Mesothelial cell of epicardium (in vitro differentiated cells): ENCODE measurements at places on chromosomes 11 and 22. TPM values are rescaled to one million over a fixed set of nuclear protein-coding genes. Genes with fewer than 3 reads are reported as not detected.

The DMC1 gene
- 2.8 to 4.8 TPM (median 4.2 TPM) in 3 replicates for total RNA-seq

DNA sequence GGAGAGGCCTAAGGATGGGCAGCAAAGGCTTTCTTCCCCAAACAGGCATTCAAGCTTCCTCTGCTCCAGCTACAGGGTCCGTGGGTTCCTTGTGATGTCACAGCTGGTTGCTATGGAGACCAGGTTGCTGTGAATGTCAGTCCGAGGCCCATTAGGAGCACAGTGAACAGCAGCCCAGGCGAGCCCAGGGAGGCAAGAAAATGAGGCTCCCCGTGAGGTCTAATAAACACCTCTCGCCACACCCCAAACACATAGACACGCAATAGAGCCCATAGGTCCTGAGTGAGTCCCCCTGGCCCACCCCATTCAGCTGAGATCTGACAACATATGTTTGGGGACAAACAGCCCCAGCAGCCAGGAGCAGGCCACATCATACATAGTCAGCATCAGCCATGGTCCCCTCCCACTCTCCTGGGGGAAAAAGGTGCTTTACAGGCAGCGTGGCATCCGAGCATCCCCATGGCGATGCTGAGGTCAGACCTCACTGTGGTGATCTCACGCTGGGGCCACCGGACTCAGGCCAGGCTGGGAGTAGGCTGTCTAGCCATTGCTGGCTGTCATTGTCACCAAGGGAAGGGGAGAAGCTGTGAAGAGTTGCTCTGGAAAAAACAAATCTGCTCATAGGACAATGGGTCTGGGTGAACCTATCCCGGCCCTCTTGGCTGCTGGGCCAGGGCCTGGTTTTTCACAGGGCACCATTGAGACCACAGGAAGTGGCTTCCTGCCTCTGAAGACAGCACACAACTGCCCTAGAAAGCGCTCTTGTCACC lies 23.1 kb upstream of the TP53I11 start:
- H3K4me3 ChIP-seq = no peak overlapping the region
- H3K27me3 ChIP-seq = no peaks in the 10 kb centered on the region
- H3K4me1 ChIP-seq = peaks cover 6% of the 10 kb centered on the region
- no peak for DNase-seq
- H3K36me3 ChIP-seq = no peaks in the 10 kb centered on the region

DNA sequence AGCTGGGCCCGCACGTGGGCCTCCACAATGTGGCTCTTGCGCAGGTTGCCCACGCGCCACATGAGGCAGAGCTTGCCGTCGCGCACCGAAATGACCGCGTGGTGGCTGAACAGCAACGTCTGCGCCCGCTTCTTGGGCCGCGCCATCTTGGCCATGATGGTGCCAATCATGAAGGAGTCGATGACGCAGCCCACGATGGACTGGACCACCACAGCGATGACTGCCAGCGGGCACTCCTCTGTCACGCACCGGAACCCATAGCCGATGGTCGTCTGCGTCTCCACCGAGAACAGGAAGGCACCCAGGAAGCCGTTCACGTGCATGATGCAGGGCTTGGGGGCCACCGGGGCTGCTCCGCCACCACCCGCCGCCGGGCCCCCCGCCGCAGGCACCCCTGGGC lies 27.5 kb downstream of the KCNJ4 start:
- H3K4me1 ChIP-seq = peaks cover 11% of the 10 kb centered on the region
- H3K27ac ChIP-seq = no peak overlapping the region
- no peaks in the 10 kb centered on the region for H3K27me3 ChIP-seq

DNA sequence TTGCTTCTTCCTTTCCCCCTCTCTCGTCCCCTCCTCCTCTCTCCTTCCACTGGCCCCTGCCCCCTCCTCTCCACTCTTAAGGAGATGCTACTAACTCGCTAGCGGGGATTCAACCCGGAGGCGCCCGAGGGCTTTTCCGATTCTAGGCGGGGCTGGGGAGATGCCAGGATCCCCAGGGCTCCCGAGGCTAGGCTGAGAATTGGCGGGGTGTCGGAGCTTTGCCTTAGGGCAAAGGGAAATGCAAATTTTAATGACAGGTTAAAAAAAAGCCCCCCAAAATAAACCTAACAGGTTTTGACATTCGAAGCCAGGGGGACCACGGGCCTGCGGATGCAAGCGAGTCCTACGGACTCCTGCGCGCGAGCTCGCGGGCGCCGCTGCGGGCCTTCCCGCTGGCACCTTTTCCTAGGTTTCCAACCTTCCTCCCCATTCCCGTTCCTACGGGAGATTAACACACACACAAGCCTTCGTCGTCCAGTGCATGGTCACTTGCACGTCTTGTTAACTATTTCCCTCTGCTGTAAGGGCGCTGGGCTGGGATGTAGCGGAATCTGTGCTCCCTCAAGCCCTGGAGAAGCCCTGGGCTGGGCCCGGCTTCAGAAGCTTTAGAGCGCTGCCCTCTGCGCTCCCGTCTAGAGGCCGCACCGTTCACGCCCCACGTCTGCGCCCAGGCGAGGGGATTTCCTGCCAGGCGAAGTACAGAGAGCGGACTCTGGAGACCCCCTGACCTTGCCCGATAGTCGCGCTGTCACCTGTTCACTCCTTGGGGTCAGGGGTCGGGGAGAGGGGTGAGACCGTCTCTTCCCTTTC lies 729 bp upstream of the ALX4 start:
- peaks cover 22% of the 10 kb centered on the region for H3K4me1 ChIP-seq
- H3K27me3 ChIP-seq = peaks cover 97% of the 10 kb centered on the region
- peak overlapping the region; percentile 63 for H3K4me3 ChIP-seq
- H3K36me3 ChIP-seq = no peaks in the 10 kb centered on the region

DNA sequence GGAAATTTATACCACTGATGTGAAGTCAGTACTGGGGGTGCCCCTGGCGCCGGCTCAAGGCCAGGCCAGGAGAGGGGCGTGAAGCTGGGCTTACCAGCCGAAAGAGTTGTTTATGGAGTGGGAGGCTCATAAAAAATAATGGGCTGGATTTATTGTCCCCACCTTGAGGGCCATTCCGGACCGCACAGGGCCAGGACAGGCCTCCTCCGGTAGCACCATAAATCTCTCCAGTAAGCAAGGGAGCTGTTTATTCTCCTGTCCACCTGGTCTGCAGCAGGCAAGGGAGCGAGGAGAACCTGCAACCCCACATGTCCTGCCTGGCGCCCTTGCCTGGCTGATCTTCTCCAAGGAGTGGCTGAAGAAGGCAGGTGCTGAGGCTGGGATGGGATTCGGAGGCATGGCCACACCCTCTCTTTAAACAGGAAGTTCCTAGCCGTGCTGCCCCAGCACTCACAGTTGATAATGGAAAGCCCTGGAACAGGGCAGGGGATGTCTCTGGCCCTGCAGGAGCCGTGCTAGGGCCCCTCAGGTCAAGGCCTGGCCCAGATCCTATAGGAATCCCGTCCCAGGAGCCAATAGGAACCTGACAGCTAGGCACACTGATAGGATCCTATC lies 65.1 kb downstream of the SCUBE1 start:
- no peaks in the 10 kb centered on the region for H3K36me3 ChIP-seq
- peaks cover 11% of the 10 kb centered on the region for H3K4me1 ChIP-seq
- DNase-seq = no peak
- no peak overlapping the region for H3K27ac ChIP-seq
- no peak overlapping the region for H3K4me3 ChIP-seq

DNA sequence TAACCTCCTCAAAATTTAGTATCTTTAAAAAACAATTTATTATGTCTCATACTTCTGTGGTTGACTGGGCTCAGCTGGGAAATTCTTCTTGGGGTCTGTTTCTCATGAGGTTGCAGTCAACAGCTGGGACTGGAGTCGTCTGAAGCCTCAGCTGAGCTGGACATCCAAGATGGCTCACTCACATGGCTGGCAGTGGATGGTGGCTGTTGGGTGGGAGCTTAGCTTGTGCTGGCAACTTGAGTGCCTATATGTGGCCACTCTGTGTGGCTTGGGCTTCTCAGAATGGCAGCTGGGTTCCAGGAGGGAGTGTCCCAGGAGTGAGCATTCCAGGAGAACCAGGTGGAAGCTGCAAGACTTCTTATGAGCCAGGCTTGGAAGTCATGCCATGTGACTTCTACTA lies 13.2 kb downstream of the THY1 start:
- H3K4me1 ChIP-seq = peaks cover 11% of the 10 kb centered on the region
- no peak overlapping the region for H3K4me3 ChIP-seq
- no peak overlapping the region for H3K27ac ChIP-seq
- no peak for DNase-seq
- no peaks in the 10 kb centered on the region for H3K27me3 ChIP-seq
- no peaks in the 10 kb centered on the region for H3K36me3 ChIP-seq

DNA sequence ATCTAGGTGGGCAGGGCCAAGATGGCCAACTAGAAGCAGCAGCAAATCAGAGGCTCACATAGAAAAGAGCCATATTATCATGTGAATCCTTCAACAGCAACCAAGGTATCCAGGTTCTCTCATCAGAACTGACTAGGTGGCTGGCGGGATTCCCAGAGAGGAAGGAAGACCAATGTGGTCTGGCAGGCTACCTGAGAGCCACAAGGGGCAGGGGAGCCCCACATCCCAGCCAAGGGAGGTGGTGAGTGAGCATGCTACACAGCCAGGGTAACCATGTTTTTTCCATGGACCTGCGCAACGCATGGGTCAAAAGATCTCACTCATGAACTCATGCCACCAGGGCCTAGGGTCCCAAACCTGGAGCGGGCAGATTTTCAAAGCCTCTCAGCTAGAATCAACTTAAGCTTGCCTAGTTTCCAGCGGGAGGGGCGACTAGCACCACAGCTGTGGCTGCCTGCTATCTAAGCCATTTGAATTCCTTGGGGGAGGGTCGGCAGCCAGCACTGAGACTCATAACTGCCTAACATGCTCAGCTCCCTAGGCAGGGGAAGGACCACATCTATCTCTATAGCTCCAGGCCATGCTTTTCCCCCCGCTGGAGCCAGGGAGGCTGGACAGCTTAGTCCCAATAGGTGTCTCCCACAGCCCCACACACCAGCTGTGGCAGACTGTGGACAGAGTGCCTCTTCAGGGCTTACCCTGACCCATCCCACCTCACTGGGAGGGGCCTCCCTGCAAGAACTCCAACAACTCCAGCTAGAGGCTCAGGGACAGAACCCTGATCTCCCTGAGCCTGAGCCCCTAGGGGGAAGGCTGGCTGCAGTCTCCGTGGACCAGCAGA lies 28.7 kb upstream of the CASP12 start:
- DNase-seq = no peak
- no peak overlapping the region for H3K27ac ChIP-seq
- peaks cover 51% of the 10 kb centered on the region for H3K36me3 ChIP-seq
- no peaks in the 10 kb centered on the region for H3K27me3 ChIP-seq

DNA sequence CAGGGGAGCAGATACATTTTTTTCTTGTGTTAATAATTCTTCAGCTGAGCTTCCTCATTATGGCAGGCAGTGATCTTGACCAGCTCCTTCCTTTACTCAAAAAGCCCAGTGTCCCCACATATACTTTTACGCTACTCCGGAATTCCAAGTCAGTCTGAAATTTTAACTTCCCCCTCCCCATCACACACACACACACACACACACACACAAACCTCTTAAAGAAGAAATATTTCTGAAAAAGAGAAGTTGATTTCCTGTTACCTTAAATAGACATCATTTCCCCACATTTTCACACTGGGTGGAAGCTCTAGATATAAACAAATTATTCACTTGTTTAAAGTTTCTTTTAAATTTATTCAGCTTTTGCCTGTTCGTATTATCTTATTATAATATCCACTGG lies 113.9 kb downstream of the DBX1 start:
- peaks cover 60% of the 10 kb centered on the region for H3K4me1 ChIP-seq
- no peaks in the 10 kb centered on the region for H3K27me3 ChIP-seq
- H3K36me3 ChIP-seq = peaks cover 30% of the 10 kb centered on the region
- peak overlapping the region; percentile 90 for H3K27ac ChIP-seq
- no peak overlapping the region for H3K4me3 ChIP-seq

DNA sequence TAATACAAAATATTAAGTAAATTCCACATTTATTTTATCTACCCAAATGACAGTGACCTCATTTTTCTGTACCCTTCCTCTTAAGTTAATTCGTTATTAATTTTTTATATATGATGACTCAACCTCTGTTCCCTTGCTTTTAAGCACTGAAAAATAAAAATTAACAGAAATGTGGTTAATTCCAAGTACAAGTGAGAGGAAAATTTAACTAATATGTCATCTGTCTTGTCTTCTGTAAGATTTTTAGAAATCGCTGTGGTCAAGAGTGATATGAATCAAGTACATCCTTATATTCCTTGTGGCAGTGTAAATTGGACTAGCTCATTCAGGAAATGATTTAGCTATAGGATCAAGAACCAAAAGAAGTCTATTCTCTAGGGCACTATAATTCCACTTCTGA lies 74.5 kb downstream of the PDHX start:
- H3K27me3 ChIP-seq = no peaks in the 10 kb centered on the region
- peaks cover 1% of the 10 kb centered on the region for H3K4me1 ChIP-seq
- DNase-seq = no peak
- H3K36me3 ChIP-seq = peaks cover 5% of the 10 kb centered on the region
- no peak overlapping the region for H3K4me3 ChIP-seq

The PPARA gene
- total RNA-seq = 12.0 to 15.1 TPM (median 13.0 TPM) in 3 replicates

- peak overlapping the region; percentile 89 for H3K27ac ChIP-seq
- H3K4me1 ChIP-seq = peaks cover 52% of the 10 kb centered on the region
Observed at GRCh38 chr11:120068114-120068573, 69.8 kb downstream of the TRIM29 start.

GRCh38 chr22:38193580-38193979 lies 8.2 kb upstream of the MAFF start:
- no peaks in the 10 kb centered on the region for H3K27me3 ChIP-seq
- H3K36me3 ChIP-seq = no peaks in the 10 kb centered on the region
- no peak for DNase-seq
- H3K4me3 ChIP-seq = no peak overlapping the region
- H3K27ac ChIP-seq = no peak overlapping the region
- H3K4me1 ChIP-seq = no peaks in the 10 kb centered on the region

The ACTN3 gene
- 0.11 to 0.13 TPM (median 0.13 TPM) in 3 replicates for total RNA-seq

The SLC6A5 gene
- total RNA-seq = not detected in 3 replicates

The HYLS1 gene
- total RNA-seq = 5.2 to 5.8 TPM (median 5.4 TPM) in 3 replicates

GRCh38 chr11:2296913-2297622 lies 4.7 kb downstream of the C11orf21 start:
- H3K27me3 ChIP-seq = peaks cover 36% of the 10 kb centered on the region
- no peak overlapping the region for H3K27ac ChIP-seq
- H3K4me1 ChIP-seq = peaks cover 3% of the 10 kb centered on the region
- no peak overlapping the region for H3K4me3 ChIP-seq

DNA sequence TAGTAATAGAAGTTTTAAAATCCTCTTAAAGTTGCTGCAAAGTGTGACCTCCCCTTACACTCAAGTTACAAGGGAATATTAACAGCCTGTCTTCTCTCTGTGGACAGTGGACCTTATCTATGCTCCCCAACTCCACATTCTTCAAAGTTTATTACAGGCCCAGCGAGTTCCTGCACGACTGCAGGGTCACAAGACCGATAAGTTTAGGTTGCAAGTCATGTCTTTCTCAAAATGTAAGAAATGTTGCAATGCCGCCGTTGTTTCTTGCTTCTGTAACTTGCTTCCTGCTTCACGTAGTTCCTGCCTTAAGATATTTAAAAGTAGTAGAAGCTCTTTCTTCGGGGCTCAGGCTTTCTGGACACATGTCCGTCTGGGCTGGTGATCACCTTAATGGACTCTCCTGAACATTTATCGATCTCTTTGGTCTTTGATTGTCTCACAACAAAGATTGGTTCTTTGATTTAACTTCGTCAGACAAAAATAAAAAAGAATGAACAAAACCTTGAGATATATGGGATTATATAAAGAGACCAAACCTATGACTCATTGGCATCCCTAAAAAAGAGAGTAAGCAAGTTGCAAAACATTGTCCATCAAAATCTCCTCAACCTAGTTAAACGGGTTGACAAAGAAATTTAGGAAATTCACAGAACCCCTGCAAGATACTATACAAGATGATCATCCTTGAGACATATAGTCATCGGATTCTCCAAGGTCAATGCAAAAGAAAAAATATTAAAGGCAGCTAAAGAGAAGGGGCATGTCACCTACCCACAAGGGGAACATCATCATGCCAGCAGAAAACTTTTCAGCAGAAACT lies 45.4 kb upstream of the GLYAT start:
- H3K36me3 ChIP-seq = no peaks in the 10 kb centered on the region
- H3K4me3 ChIP-seq = no peak overlapping the region
- no peaks in the 10 kb centered on the region for H3K4me1 ChIP-seq
- no peaks in the 10 kb centered on the region for H3K27me3 ChIP-seq
